ENCODE measurements at places on chromosomes 2 and 18.

DNA sequence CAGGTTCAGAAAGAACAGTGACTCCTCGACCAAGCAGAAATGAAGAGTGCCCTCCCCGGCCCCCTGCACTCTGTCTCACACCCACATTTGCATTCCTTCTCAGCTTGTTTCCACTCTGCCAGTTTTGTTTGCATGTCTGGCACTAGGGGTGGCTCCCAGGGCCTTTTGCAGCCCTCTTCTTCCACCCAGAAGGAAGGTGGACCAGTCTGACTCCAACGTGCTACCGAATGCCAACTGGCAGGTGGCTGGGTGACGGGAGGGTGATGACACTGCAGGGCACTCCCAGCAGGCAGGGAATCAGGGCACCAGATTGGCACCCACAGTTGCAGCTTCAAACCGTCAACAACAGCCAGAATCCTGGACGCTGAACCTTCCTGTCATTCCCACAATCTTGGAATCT lies 371.1 kb downstream of the TXNL1 start:
- DNase-seq, result no peak
- H3K36me3 ChIP-seq, result no peaks in the 10 kb centered on the region
- no peaks in the 10 kb centered on the region for H3K27me3 ChIP-seq
- H3K27ac ChIP-seq, result no peak overlapping the region

DNA sequence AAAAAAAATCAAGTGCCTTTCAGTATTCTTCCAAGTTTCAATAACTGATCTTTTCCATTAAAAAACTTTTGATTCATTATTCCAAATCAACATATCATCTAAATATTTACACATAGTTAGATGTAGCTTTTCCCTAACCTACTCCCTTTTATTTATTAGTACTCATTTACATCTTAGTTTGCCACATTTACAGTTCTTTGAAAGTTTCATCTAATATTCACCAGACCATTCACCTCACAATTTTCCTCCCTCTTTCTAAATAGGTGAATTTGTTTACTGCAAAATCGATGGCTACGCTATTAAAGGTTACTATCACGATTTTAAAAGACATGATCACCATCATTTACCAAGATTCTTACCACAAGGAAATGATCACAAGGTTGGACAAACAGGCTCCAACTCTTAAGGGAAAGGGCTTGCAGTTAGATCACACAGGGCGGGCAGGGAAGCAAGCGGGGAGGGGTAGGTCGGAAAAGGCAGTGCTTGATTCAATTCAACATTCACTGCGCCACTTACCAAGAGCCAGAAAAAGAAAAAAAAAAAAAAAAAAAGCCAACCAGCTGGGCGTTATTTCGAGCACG lies 654 bp upstream of the MARCHF7 start:
- peak overlapping the region; percentile 100 for H3K4me3 ChIP-seq
- H3K27me3 ChIP-seq, result no peaks in the 10 kb centered on the region
- DNase-seq, result no peak
- peaks cover 23% of the 10 kb centered on the region for H3K36me3 ChIP-seq

DNA sequence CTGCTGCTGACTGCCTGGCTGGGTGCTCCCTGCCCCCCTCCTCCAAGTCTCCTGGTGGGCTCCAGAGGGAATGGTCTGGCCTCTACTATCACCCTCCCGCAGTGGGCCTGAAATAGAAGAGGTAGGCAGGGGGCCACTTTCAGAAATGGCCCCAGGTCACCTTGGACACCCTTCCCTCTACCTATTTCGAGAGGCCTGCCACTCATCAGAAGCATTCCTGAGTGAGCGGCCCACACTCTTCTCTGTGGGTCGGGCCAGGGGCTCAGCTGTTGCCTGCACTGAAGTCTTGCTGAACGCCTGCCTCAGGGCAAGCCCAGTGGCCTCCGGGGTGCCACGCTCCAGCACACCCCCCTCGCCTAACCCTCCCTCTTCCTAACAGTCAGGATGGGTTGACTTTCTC lies 124.9 kb downstream of the TNS1 start:
- no peaks in the 10 kb centered on the region for H3K4me1 ChIP-seq
- H3K4me3 ChIP-seq, result no peak overlapping the region
- H3K27me3 ChIP-seq, result peaks cover 84% of the 10 kb centered on the region
- H3K27ac ChIP-seq, result no peak overlapping the region
- no peaks in the 10 kb centered on the region for H3K36me3 ChIP-seq

GRCh38 chr18:76986406-76986805 lies 146.2 kb downstream of the MBP start:
- no peaks in the 10 kb centered on the region for H3K36me3 ChIP-seq

DNA sequence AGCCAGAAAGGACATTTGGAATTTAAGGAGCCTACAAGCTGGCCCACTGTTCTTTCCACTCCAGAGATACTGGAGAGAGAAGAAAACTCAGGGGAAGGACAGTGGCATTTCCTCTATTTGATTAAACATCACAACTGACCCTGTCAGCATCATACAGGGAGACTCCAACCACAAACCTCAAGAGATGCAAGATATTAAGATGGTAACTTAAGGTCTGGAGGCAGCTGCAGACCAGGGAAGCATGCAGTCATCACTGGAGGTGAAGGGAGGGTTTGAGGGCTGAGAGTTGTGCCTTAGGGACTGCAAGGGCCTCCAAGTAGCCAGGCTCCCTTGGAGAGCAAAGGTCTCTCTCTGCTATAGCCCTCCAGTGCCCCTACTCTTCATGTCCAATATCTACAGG lies 67.4 kb downstream of the RNF152 start:
- no peaks in the 10 kb centered on the region for H3K36me3 ChIP-seq
- no peak for DNase-seq
- H3K4me1 ChIP-seq, result no peaks in the 10 kb centered on the region
- H3K27me3 ChIP-seq, result no peaks in the 10 kb centered on the region

GRCh38 chr18:32280911-32281310 lies 91.1 kb downstream of the MEP1B start:
- no peaks in the 10 kb centered on the region for H3K36me3 ChIP-seq
- DNase-seq, result peak; percentile 67
- H3K4me1 ChIP-seq, result peaks cover 12% of the 10 kb centered on the region
- no peak overlapping the region for H3K27ac ChIP-seq

DNA sequence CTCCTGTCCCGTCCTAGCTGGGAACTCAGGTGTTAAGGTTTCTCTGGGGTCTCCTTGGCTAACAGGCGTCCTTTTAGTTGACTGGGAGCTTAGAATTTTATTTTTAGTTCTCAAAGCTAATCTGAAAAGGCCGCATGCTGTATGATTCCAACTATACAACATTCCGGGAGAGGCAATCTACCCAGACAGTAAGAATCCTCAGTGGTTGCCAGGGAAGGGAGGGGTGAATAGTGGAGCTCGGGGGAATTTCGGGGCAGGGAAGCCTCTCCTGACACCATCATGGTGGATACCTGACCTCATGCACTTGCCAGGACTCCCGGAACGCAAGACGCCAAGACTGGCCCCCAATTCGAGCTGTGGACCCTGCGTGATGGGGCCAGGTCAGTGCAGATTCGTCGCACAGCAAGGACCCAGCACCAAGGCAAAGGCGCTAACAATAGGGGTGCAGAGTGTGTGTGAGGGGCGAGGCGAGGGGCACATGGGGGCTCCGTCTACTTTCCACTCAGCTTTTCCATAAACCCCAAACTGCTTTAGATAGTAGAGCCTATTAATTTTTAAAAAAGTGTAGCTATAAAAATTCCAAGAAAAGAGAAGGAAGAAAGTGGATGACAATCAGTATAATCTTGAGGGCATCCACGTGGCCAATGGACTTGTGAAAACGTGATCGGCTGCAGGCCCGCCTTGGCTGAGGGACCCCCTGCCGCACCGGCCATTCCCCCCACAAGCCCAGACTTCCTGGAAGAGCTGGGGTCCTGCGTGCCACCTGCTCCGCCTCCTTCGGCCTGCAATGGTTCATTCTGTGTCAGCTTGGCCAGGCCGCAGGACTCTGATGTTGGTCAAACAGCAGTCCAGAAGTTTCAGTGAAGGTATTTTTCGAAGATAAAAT lies 17.3 kb downstream of the PDCD1 start:
- no peaks in the 10 kb centered on the region for H3K36me3 ChIP-seq
- H3K27ac ChIP-seq, result no peak overlapping the region
- DNase-seq, result no peak
